Activated CD4-positive, alpha-beta T cell treated with anti-CD3 and anti-CD28 coated beads for 24 hours (primary cell): ENCODE measurements at places on chromosomes 2 and 18.
A peak's percentile ranks its signal among the peaks of the same experiment; 100 is the strongest.

DNA sequence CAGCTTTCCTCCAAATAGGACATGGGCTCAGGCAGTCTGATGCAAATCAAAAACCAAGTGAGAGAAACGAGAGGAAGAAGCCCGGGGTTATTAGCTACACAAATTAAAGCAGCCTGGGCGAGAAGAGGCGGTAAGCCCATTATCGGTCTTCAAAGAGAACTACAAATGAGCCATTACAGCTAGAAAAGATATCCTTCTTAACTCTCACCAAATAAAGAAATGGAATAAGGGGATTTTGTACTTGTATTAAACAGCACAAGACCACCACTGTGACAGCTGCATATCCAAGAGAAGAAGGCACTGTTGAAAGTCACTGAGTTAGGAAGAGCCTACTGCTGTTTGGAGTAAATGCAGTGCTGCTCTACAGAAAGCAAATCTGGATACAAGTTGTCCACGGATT is 32.6 kb downstream of the STAT1 start:
- no peak for DNase-seq

DNA sequence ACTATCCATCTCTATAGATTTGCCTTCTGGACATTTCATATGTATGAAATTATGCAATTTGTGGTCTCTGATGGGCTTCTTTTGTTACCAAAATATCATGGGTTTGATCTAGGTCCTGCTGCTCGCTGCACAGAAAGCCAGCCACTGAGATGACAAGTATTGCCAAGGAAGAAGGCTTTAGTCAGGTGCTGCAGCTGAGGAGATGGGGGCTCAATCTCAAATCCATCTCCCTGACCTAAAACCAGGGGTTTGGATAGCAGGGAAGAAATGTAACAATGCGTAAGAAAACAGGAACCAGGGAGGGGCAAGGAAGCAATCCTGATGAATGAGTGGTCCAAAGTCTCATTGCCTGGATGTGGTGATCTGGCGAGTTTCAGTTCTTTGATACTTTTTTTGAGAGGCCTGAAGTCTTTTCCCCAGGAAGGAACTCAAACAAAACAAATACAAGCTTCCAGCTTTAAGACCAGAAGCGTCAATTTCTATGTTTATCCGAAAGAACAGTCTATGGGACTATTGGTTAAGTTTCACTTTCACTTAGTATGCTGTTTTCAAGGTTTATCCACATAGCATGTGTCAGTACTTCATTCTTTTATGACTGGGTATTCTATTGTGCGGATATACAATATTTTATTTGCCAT is 3.4 kb upstream of the CKAP2L start:
- no peak for DNase-seq

GRCh38 chr18:41731884-41732283 is 223.2 kb upstream of the PIK3C3 start:
- DNase-seq = no peak

GRCh38 chr2:31246184-31246852 is 12.4 kb downstream of the EHD3 start:
- DNase-seq = no peak

- no peak for DNase-seq
These were observed 153.3 kb upstream of the RAB12 start for GRCh38 chr18:8455661-8456614.

DNA sequence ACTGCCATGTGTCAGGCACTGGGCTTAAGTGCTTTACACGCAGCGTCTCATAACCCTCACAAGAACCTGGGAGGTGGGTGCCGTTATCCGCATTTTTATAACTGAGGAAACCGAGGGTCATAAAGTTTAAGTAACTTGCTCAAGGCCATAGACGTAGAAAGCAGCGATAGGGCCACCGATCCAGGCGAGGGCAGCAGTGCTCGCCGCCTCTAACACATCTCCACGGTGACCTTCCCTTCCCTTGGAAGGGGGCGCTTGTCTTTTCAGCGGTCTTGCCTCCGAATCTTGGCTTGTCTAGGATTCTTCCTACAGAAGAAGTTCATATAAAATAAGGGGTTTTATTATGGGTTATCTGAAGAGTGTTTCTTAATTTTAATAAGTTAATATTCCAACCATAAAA is 186.6 kb downstream of the GBX2 start:
- DNase-seq = no peak

- no peak for DNase-seq
These were observed 18.1 kb upstream of the PGAP1 start for GRCh38 chr2:196944570-196944969.

DNA sequence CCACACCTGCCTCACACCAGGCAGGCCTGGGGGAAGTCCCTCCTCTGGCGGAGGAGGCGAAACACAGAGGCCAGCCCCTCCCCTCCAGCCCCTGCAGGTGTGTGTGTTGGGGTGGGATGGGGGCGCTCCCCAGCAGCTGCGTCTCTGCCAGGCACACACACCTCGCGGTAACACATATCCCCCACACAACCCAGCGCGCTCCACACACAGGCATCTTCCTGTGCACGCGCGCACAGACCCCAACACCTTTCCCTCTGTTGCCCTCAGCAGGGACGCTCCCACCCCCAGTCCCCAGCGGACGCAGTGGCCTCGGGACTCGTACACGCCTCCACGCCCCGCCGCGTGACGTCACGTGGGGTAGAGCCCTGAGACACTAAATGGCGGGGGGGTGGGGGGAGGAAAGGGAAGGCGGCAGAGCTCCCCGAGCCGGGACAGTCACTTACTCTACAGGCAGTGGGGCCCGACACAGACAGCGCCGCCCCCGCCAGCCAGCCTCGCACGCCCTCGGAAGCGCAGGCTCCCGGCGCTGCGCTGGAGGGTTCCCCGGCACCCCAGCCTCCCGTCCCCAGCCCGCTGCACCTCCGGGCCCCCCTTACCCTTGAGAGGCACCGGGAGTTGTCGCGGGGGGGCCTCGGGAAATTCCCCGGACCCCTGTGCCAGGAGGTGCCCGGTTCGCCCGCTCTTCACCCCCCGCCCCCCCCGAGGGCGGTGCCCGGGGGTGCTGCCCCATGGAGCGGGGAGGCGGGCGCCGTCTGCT is at the start of gene WNT10A:
Gene WNT10A, plus strand, starts transcription at position 751 of the 757 bp plus-strand sequence. CDS start 144 bp downstream, outside the sequence.
- DNase-seq = peak; percentile 49

- no peak for DNase-seq
These were observed at the start of gene PPP1R1C for GRCh38 chr2:181985632-181986205. Gene PPP1R1C, plus strand, starts transcription at chr2:181985853. Its CDS starts 258 bp downstream, at chr2:181986111.

- no peak for DNase-seq
These were observed 20.1 kb downstream of the CAPN13 start for GRCh38 chr2:30786923-30787685.

GRCh38 chr2:11681722-11682589 is 12.0 kb upstream of the NTSR2 start:
- DNase-seq = peak; percentile 51

DNA sequence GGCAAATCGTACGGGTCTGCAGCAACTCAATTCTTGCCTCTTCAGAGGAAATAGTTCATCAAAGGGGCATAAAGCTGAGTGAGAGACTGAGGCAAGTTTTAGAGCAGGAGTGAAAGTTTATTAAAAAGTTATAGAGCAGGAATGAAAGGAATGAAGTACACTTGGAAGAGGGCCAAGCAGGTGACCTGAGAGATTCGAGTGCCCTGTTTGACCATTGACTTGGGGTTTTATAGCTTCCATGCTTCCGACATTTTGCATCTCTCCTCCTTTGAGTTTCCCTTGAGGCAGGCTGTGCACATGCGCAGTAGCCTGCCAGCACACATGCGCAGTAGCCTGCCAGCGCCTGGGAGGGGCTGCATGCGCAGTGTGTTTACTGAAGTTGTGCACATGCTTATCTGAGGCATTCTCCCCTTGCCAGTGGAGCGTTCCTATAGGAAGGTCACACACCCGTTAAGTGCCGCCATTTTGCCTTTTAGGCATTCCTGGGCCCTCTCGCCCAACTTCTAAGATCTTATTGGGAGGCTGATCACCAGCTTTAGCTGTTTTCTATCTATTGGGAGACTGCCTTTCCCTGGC is 265.5 kb upstream of the MGAT5 start:
- no peak for DNase-seq

DNA sequence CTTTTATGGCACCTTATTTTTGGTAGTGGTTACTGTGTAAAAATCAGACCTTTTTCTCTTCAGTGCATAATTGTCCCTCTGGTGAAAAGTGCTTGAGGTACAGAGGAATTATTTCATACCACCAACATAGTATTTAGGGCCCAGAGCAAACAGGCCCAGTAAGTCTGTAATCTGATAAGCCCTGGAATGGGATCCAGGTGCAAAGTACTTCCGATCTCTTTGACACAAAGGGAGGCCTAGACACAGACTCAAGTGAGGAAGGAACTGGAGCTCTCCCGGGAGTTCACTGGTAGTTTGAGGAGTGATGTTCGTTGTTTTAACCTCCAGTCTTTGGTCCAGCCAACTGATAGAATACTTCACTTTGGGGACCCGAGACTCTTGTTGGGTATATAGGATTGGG is 57.4 kb downstream of the RAB31 start:
- no peak for DNase-seq

GRCh38 chr2:206820807-206821206 is 55.4 kb downstream of the FASTKD2 start:
- no peak for DNase-seq

DNA sequence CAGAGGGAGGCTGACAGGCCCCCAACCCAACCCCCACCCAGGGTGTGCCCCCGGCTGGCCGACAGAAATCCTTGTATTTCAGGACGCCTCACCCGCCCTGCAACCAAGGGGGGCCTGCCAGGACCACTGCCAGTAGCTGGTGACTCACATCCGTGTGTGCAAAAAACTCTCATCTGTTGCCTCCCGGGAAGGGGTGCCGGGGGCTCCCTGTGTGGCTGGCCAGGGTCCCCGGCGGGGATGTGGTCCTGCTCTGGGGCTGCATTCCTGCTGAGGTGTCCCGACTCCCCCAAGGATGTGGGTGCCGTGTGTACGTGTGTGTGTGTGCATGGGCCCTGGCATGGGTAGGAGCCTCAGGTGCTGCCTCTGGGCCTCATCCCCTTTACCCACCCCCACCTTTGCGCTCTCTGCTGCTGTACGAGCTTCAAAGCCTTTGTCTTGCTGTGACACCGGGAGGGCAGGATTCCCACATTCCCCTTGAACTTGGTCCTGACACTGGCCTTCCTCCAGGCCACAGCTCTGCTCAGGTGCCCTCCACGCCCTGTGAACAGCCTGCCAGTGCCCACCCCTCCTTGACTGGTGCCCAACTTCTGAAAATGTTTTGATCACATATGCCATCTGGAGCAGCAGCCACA is 226.3 kb upstream of the HDAC4 start:
- no peak for DNase-seq

- no peak for DNase-seq
These were observed 4.0 kb downstream of the PTPN2 start for GRCh38 chr18:12879840-12880540.

DNA sequence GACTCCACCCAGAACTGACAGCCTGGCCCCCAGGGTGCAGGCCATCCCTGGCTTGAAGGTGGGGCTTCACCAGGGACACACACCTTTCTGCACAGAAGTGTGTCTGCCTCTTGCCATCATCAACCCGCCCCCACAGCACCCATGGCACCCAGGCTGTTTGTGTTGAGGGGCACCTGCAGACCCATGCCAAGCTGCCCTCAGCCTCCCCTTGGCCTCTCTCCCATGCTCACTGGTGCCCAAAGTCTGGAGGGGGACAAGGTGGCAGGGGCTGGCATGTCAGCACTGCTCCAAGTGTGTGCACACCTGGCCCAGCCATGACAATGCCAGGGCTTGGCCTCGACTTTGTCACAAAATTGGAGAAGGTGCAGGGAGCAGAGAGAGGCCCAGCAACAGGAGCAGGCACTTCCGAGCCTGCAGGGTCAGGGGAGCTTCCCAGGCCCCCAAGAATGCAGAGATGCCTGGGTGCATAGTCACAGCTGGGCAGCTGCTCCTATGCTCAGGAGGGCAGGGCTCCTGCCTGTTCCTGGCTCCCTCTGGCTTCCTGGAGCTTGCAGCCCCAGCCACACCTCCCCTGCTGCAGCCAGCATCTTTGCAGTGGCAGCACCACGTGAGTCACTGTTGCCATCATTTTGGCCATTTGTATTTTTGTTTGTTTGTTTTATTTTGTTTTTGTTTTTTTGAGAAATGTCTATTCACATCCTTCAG is 280.6 kb upstream of the UBE2E3 start:
- no peak for DNase-seq

- DNase-seq = no peak
These were observed 141.8 kb downstream of the CTIF start for GRCh38 chr18:48680339-48681250.

DNA sequence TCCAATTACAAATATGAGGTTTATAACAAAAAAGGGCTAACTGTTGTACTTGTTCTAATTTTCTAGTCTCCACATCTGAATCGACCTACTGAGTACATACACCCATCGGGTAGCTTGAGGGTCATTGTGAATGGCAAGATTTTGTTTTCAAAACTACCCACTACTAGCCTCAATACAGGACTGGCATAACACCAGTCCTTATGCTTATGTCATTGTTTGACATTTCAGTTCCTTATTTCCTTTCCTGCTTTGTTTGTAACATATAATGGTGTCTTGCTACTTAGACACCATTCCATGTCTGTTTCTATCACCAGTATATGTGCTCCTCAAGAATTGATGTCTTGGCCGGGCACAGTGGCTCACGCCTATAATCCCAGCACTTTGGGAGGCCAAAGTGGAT is 86.0 kb downstream of the EPHA4 start:
- DNase-seq = no peak

GRCh38 chr18:74836296-74837139 is 238.8 kb downstream of the ZNF407 start:
- no peak for DNase-seq

DNA sequence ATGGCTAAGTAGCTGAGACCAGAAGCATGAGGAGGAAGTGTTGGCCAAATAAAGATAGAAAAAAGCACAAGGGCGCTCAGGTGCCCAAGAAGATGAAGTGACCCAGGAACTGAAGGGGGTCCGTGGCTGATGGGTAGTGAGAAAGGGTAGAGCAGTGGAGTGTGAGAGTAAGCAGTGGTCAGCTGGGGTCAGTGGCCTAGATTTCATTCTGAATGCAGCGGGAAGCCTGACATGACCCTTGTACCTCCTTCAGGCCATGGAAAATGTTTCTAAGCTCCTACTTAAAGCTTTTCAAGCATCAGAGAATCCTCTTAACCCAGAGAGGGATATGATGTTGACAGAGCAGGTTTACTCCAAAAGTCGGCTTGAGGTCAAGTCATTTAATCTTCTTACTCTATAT is 89.0 kb upstream of the UNC80 start:
- no peak for DNase-seq

DNA sequence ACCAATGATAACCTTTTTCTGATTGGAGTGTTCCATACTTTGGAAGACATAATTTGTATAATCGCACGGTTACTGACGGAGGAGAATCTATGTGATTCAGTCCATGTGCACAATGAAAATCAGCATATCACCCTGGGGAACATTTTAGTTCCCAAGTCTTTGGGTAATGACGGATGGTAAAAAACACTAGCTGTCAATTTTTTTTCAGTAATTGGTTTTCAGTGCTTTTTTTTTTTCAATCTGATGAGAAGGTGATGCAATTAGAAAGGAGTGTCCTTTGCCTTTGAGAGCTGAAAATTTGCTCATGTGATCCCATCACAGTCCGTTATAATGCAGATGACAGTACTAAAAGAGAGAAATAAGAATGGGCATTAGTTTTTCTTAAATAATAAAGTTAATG is 51.9 kb upstream of the THOC1 start:
- DNase-seq = no peak

GRCh38 chr2:27730980-27731691 is 40.4 kb upstream of the MRPL33 start:
- DNase-seq = no peak
